ENCODE measurements at places on chromosomes 16 and 17. TPM values are rescaled to one million over a fixed set of nuclear protein-coding genes. Genes with fewer than 3 reads are reported as not detected.
A peak's percentile ranks its signal among the peaks of the same experiment; 100 is the strongest.

Gene NFATC3
- total RNA-seq, result 31.3 TPM

GRCh38 chr16:85029408-85029784 is 1.8 kb downstream of the KIAA0513 start:
- DNase-seq, result no peak

GRCh38 chr16:84699147-84699711 is 571 bp upstream of the USP10 start:
- DNase-seq, result no peak

GRCh38 chr17:60600490-60601446 is 775 bp downstream of the PPM1D start:
- peak; percentile 84 for DNase-seq

Gene HP
- total RNA-seq, result not detected

DNA sequence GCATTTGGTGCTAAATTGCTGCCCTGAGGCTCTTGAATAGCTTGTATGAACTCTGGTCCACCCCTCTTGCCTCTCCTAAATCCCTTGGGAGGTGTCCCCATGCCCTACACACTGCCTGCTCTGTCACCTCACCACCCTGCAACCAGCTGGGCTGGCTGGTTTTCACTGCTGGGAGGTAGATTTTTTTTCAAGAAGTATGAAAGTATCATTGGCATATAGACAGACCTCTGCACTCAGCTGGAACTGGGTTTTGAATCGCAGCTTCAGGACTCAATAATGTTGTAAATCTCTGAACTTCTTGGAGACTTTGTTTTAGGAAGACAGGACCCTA is 184.9 kb downstream of the MSI2 start:
- DNase-seq, result no peak

Gene NPTX1
- 0.67 TPM for total RNA-seq
